ENCODE measurements at places on chromosomes 4 and X. TPM values are rescaled to one million over a fixed set of nuclear protein-coding genes. Genes with fewer than 3 reads are reported as not detected.

Gene PABPC1L2B
- not detected for polyA plus RNA-seq

DNA sequence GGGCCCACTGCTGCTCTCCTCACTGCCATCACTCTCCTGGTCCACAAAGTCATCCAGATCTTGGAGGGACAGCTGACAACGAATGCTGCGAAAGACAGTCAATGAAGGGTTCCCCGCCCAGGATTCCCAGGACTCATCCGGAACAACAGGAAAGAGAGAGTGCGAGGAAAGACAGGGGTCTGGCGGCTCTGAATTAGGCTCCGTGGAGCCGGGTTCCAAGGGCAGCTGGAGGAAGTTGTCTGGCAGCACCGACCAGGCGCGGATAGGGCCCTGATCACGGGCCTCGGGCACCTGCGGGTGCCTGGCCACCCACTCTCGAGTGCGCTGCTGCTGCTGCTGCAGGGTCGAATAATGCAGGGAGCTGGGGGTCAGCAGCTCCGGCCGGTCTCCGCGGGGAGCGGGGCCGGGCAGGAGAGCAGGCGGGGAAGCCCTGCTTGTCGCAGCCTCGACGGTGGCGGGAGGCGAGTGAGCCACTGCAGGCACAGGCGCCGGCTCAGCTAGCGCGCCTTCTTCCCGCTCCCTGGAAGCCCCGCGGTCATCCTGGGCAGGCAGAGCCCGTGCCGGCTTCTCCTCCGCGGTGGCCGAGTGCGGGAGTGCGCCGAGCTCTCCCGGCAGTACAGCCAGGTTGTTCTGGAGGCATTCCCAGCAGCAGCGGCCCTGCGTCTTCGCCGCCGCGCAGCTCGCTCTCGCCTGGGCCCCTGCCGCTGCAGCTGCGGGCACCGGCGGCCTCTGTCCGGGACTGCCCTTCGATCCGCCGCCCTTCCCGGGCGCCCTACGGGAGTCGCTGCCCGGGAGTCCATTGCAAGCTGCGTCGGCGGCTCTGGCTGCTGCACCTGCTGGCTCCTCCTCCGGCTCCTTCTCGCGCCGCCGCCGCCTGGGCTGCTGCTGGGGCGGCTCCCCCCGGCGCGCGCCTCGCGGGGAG lies 1.1 kb downstream of the SOWAHB start:
- H3K4me3 ChIP-seq: peak overlapping the region; percentile 55
- H3K27me3 ChIP-seq: peaks cover 44% of the 10 kb centered on the region
- DNase-seq: peak; percentile 18
- H3K4me1 ChIP-seq: peaks cover 3% of the 10 kb centered on the region
- no peaks in the 10 kb centered on the region for H3K36me3 ChIP-seq

- no peak overlapping the region for H3K4me3 ChIP-seq
- H3K27ac ChIP-seq: no peak overlapping the region
- no peaks in the 10 kb centered on the region for H3K27me3 ChIP-seq
- no peaks in the 10 kb centered on the region for H3K36me3 ChIP-seq
- H3K4me1 ChIP-seq: no peaks in the 10 kb centered on the region
- peak; percentile 49 for DNase-seq
Observed at GRCh38 chrX:85084770-85085393, 81.2 kb downstream of the APOOL start.

- no peak overlapping the region for H3K4me3 ChIP-seq
- DNase-seq: peak; percentile 70
- H3K4me1 ChIP-seq: peaks cover 1% of the 10 kb centered on the region
Observed at GRCh38 chr4:46931981-46932380, 22.9 kb upstream of the COX7B2 start.

DNA sequence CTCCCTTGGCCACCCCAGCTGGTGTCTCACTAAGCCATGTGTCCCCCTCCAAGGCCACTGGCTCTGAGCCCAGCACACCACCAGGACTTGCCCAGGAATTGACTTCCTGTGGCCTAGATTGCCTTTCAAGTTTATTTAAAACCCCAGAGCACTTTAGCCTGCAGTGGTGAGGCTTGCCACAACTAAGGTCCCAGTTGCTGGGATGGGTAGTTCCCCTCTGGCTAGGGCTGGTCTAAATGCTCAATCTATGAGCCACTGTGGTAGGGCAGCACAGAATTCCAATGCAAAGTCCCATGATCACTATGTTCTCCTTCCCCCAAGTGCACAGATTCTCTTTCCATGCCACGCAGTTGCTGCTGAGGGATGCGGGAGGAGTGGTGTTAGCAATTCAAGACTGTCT lies 61.1 kb upstream of the HCCS start:
- no peak overlapping the region for H3K27ac ChIP-seq
- H3K36me3 ChIP-seq: no peaks in the 10 kb centered on the region
- DNase-seq: no peak
- no peaks in the 10 kb centered on the region for H3K27me3 ChIP-seq

- no peaks in the 10 kb centered on the region for H3K4me1 ChIP-seq
- no peak for DNase-seq
Observed at GRCh38 chr4:152630324-152630723, 49.5 kb downstream of the TMEM154 start.

Gene GPC4
- polyA plus RNA-seq: 1.6 TPM

Gene CSAG2
- not detected for polyA plus RNA-seq

Data from IMR-90 (cell line).